Activated T-helper 17 cell treated with anti-CD3 and anti-CD28 coated beads, Interleukin-2, amount 50 U/mL, for 72 hours (primary cell): ENCODE measurements at places on chromosomes 5 and 9. TPM values are rescaled to one million over a fixed set of nuclear protein-coding genes. Genes with fewer than 3 reads are reported as not detected.

Gene NRG2
- 0.11 TPM for total RNA-seq

- ATAC-seq: no peak
Measured at GRCh38 chr5:60102961-60103693, 209.6 kb upstream of the PDE4D start.

DNA sequence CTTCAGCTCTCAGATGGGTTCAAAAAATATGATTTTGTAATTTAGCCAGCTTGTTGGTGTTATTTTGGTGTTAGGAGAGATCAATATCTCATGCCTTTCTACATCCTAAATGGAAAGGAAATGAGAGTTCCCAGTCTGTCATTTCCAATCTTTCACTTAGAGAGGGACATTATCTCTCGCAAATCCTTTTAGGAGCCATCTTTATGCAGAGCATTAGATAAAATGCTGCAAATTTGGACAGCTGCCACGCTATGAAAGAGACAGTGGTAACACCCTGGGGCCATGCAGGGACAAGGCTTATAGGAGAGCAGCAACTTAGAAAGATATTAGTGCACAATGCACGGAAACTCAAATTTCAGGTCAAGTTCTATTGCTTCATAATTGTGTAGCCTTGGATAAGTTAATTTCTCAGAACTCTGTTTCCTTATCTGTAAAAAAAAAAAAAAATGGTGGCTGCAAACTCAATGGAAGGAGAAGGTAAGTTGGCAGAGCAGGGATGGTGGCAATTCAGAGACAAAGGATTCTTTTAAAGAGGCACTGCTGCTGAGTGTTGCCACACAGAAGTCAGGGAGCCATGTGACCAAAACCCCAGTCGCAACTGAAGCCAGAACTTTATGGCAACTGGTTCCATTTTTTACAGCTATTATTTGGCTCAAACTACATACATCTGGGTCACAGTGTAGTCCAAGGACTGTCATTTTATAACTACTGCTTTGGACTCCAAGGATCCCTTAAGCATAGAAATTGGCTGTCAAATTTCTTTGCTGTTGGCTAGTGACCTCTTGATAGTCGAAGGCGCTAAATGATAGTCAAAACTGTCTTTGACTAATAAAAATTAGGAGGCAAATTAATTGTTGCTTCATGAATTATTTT, 210.2 kb downstream of the FRMD3 start:
- no peak for ATAC-seq

Gene FAXDC2
- total RNA-seq: not detected

- ATAC-seq: no peak
Measured at GRCh38 chr9:98211260-98211659, 18.8 kb upstream of the CORO2A start.

Gene PHF24
- total RNA-seq: 0.16 TPM
